ENCODE measurements at places on chromosomes 16 and 17.

DNA sequence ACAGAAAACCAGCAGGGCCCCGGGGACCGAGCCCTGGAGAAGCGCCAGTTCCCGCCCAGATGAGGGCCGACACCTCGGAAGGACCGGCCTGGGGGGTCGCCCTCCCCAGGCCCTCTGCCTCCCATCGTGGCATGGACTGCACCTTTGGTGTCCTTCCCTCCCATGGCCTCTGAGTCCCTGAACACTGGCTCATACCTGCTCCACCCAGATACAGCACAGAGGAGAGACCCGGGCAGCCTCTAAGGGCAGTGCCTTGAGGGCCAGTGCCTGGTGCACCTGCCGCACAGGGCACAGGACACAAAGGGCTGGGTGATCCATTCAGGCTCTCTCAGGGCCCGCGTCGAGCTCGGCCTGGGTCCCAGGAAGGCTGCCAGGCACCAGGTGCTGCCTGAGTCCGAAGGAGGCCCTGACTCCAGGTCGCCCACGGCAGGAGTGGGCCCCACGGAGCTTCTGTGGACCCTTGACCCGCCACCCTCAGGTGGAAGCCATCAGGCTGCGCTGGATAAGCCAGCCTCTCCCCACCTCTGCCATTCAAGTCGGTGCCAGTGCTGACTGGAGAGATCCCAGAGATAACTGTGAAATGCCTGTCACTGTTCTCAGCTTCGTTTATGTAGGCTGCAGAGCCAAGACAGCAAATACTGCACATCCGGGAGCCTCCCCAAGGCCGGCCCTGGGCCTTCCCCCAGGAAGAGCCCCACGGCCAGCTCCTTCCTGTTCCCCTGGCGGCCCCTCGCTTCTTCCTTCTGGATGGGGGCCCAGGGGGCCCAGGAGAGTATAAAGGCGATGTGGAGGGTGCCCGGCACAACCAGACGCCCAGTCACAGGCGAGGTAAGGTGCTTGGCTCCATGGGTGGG, at the start of gene ZG16B:
Gene ZG16B, plus strand, starts transcription at position 803 of the 854 bp plus-strand sequence. CDS start 139 bp downstream, outside the sequence.
- no peak for DNase-seq

GRCh38 chr16:27491894-27492587, 57.7 kb downstream of the GTF3C1 start:
- no peak for DNase-seq

DNA sequence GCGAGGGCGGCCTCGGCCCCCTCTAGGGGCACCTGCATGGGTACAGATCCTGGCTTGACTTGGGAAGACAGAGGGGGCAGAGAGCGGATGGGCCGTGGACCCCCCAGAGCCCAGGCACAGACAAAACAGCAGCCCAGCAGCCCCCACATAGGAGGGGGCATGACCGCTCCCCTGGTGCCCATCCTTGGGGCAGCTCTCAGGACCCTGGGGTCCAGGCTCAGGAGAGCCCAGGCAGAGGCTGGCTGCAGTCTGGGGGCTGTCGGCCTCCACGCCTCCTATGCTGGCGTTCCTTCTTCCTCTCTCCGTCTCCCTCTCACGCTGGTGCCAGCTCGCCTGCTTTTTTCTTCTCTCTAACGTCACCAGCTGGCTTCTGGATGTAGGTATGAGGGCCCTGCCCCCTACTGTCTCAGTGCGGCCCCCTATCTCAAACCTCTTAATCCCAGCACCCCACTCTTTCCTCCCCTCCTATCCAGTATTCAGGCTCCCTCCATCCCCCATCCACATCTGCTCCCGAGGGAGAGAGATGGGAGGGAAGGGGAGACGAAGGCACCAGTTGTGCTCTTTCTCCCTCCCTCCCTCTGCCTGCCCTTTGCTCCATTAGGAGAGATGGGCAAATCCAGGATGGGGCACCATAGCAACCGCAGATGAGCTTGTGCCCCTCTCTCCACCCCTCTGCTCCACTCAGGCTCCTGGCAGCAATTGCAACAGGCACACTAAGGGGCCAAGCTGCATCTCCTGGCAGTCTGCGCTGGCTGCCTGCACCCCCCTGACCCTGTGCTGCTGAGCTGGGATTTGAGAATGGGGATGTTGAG, at the start of gene GPR179:
Gene GPR179, minus strand, starts transcription at position 349 of the 812 bp plus-strand sequence. Its CDS starts 167 bp downstream, at position 182.
- no peak for DNase-seq

- no peak for DNase-seq
Measured at GRCh38 chr17:8976638-8977037, 11.1 kb upstream of the PIK3R5 start.

DNA sequence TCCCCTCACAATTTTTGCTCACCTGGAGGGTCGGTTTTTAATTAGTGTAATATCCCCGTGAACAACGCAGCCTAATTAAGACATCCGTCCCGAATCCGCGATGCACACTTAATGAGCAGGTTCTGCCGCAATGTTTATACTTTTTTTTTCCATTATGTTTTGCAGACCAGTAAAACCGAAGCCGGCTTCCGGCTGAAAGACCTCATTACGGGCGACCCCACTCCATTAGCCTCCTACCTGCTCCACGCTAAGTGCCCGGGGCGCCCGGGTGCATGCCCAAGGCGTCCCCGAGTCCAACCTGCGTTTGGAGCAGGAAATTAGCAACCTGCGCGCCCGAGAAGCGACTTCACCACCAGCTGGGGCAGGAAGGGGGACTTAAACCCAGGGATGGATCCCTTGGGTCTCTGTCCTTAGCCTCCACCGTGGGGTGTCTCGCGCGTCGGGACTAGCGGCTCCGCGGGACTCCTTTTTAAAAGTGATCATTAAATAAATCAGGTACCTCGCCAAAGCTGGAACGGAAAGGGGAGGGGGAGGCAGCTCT, 1.7 kb downstream of the RBFOX3 start:
- DNase-seq: no peak

DNA sequence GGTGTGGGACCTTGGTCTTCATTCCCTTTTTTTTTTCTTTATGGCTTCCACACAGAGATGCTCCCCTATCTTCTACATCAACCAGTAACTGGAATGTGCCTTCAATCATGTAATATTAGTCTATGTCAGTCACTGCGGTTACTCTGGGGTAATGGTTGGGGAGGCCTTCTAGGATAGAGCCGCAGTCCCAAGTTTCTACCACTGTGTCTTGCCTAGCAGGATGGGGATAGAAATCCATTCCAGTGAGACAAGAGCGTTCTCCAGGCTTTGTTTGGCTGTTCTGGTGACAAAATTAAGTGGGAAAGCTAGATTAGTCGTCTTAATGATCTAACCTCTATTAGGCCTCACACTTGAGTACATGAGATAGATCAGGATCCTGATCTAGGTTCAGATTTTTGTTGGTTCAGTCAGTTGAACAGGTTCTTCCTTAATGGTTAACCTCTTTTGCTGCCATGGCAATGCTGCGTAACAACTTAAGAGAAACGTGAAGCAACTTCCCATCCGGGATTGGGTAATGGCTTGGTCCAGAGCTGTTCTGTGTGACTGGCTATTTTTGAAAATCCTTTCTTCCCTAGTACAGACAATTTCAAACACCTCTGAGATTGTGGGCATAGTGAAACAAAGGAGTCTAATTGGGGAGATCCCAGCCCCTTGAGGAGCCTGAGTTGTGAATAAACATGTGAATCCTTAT, 8.7 kb downstream of the MSL1 start:
- DNase-seq: no peak

DNA sequence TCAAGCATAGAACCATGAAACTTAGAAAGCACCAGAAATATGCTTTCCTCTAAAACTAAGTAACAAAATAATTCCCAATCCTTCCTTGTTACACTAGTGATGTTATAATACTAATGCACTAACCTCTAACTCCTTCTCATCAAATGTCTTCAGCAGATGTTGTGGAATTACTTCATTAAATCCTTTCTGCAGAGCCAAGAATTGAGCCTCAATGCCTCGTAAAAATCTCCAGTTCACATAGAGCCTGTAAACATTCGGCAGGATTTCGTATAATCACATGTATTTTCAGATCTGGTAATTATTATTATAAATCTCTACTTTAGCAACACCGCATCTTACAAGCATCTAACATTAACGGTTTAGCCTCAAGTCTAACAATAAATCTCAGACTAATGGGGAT, 44.7 kb downstream of the CEP95 start:
- DNase-seq: no peak

DNA sequence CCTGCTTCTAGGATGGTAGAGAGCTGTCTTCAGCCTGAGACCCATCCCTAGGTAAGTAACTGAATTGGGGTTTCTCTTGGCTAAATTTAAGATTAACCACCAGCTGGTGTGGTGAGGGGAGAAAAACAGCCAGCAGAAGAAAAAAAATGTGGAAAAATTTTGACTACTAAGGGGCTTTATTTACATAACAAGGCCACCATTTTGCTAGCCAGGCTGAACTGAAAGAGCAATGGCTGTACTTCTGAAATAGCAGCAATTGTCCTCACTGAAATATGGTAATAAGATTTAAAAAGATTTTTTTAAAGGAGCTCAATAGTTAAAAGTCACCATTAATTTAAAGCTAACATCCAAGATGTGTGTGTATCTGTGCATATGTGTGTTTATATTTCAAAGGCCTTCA, 12.4 kb upstream of the TRIM25 start:
- no peak for DNase-seq

DNA sequence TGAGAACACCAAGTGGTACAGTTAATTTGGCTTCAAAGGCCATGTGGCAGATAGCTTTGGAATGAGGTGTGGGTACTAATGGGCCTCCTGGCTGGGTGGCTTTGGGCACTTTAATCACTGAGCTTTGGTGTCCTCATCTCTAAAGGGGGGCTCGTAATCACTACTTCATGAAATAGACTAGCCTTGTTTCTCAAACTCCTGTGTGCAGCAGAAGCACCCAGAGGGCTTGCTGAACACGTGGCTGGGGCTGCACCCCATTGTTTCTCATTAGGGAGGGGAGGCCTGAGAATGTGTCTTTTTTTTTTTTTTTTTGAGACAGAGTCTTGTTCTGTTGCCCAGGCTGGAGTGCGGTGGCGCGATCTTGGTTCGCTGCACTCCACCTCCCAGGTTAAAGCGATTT, 5.8 kb downstream of the EPN2 start:
- DNase-seq: no peak

GRCh38 chr16:59527206-59527997, 793.3 kb upstream of the GOT2 start:
- DNase-seq: no peak

DNA sequence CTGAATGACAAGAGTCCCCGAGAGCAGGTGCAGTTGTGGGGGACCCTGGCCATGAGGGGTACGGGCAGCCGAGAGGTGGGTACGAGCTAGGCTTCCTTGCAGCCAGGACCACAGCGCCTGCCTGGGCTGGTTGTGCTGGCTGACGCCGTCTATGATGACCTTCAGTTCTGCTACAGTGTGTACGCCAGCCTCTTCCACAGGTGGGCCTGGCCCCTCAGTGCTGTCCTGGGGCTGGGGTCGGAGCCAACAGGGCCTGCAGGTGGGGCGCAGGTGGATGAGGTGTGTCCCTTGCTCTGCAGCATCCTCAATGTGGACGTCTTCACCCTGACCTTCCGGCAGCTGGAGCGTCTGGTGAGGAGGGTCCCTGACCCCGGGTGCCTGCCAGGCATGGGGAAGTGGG, 7.2 kb downstream of the TSR3 start:
- DNase-seq: no peak

DNA sequence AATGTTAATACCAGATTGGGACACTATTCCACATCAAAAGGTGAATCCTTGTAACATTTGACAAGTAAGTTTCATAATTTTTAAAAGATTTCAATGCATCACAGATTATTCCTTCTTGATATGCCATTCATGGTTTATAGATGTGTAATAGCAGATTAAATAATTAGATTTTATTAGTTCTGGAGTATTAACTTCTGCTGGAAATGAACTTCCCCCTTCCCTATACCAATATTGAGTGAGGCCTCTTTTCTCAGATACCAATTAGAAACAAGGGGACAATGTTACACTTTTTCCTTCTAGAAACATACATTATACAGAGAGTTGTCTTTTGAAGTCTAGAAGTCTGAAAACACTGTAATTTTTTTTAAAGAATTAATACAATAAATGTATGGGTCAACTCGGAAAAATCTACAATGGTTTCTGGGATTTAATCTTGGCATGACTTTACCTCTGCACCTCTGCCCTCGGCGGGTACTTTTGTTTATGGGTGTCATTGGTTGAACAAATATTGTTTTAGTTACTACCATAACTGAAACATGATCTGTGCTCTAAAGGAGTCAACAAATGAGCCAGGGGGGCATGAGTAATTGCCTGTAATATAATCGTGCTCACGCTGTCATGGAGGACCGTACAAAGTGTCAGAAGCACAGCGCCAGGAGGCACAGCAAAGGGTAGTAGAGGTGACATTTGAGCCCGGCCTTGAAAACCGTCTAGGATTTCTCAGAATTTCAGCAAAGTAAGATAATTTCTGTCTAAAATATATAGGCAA, 8.2 kb downstream of the LRRC37B start:
- no peak for DNase-seq

- DNase-seq: no peak
Measured at GRCh38 chr16:89133457-89134127, 38.0 kb upstream of the CDH15 start.

- DNase-seq: no peak
Measured at GRCh38 chr16:4261557-4262172, 11.2 kb downstream of the TFAP4 start.

GRCh38 chr16:31695667-31696066, 168.0 kb downstream of the AHSP start:
- DNase-seq: peak; percentile 44

GRCh38 chr16:30340621-30341020, 14.5 kb downstream of the CD2BP2 start:
- no peak for DNase-seq

GRCh38 chr17:77208217-77208808, 67.5 kb downstream of the SEC14L1 start:
- no peak for DNase-seq

DNA sequence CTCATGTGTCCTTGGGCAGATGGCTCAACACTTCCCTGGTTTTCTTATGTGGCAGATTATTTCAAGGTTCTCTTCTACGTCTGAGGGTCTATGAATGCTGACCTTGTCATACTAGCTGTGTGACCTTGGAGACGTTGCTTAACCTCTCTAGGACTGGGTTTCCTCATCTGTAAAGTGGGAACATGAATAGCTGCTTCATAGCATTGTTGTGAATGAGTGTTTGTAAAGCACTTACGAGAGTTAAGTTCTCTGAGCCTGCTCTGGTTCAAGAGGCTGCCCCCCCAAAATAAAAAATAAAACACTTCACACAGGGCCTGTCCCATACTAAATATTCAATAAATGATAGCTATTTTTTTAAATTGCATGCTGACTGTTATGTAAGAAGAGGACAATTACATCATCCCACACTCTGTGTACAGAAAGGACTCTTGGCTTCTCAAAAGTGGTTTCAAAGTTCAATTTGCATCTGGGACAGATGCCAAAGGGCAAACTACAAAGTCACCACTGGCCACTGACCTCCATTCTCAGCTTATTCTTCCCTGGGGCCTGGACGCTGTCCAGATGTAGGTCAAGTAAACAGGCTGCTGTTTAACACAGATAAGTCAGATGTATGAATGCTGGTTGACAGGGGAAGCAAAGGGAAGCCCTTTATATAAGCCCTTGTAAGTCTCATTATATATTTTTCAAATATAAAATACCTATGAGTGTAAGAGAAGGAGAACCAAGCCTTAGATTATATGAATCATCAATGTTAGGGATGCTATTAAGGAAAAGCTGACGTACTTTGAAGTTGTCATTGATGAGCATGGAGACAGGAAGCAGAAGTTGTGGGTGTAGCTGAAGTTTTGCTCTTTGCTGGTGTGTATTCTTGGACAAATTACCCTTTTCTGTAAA, 15.4 kb upstream of the NDEL1 start:
- no peak for DNase-seq

All from T-helper 22 cell (primary cell).